NCI-H345 (cell line): ENCODE measurements at places on chromosomes 5 and 9.

DNA sequence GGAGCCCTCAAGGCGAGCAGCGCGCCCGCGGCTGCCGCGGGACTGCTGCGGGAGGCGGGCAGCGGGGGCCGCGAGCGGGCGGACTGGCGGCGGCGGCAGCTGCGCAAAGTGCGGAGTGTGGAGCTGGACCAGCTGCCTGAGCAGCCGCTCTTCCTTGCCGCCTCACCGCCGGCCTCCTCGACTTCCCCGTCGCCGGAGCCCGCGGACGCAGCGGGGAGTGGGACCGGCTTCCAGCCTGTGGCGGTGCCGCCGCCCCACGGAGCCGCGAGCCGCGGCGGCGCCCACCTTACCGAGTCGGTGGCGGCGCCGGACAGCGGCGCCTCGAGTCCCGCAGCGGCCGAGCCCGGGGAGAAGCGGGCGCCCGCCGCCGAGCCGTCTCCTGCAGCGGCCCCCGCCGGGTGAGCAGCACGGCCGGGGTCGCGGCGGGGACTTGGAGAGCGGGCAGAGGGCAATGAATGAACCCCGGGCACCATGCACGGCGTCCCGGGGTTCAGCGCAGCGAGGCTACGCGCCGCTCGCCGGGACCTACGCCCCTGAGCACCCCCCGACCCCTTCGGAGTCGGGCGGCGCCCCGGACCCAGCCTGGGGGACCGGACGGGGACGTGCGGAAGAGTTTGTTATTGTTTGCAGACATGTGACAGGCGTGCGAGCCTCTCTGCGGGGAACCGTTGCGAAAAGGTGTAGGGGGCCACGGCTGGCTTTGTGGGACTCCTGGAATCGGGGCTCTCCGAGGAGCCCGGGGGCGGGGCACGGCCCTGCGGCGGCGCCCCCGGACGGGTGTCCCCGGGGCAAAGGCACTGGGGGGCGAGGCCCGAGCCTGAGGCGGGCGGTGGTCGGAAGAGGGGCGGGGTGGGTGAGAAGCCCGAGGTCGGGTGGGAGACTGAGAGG is 553 bp downstream of the MAP3K1 start:
- peak; percentile 54 for DNase-seq

DNA sequence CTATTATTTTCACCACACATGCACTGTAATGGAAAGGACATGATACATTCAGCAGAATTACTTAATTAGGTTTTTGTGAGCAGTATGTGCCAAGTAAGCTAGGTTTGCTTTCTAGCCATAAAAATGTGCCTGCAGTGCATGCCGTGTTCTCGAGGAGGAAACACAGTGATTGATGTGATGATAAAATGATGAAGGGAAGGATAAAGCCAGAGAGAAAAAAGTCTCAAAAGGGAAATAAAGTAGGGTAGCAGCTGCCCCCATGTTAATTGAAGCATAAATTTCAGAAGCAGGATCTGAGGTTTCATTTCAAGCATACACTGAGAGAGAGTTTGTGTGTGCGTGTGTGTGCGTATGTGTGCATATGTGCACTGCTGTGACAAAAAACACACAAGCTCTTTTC is 714.2 kb upstream of the C9orf72 start:
- DNase-seq, result no peak

DNA sequence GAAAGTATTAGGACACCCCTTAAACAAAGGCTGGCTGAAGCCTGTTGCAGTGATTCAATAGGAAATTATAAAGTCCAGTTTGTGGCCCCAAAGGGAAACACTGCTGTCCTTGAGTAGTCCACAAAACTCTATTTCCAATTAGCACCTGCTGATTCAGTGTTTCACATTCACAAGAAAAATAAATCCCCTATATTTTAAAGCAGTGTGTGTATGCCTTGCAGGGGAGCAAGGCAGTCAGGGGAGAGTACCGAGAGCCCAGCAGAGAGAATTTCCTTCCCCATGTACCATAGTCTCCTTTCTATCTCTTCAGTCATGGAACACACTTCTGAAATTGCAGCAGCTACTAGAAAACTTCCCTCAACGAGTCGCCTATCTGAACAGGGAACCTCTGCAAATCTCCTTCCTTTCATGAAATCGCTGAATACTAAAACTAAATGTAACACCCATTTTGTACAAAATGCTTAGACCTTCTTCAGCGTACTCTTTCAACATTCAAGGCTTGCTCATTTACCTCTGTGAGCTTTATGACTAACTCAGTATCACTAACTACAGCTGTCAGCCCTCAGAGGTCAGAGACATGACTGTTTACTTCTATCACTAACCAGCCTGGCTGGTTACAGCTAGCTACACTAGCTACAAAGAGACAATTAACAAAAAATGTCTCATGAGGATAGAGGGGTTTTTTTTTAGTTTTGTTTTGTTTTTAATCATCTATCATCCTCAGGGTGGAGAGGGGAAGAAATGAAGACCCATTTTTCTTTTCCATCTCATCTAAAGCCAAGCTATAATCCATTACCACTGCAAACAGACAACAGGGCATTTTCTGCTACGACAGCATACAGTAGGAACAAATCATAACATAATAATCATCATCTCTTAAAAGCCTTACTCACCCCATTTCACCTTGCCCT is 188.7 kb downstream of the EBF1 start:
- DNase-seq, result no peak

- no peak for DNase-seq
These were observed 453.3 kb downstream of the GABRG2 start for GRCh38 chr5:162520878-162521277.

DNA sequence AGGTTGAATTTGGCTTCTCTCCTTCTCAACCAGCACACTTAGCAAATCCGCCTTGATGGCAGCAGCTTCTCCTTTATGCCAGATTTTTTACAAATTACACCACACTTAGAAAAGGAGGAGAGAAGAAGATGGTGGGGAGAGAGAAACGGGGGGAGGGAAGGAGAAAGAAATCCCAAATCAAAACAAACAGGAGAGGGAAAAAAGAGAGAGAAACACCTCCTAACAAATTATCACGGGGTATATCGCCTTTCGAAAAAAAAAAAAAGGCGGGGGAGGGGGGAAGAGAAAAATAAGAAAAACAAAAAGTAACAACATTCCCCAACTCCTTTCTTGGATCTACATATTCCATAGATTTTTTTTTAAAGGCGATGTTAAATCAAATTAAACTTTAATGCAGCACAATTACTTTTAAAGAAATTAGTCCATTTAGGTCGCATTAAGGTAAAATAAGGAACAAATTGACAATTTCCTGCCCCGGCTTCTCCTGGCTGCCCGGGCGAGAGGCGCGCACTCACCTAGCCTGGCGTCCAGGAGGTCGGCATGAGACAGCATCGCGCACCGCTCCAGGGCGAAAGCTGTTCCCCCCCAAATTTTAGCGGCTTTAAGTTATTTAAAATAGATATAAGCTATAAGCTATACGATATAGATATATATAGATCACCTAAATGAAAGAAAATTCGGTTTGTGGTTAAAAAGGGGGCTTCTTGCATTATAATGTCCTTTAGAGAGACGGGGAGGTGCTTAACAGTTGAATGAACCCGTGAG is at the start of gene OTP:
Gene OTP (minus strand): TSS at position 716 of the 765 bp plus-strand sequence. CDS start 164 bp downstream, at position 552.
- DNase-seq, result no peak

GRCh38 chr5:171624396-171624795 is 161.2 kb upstream of the SMIM23 start:
- DNase-seq, result no peak

- DNase-seq, result no peak
These were observed 449.7 kb upstream of the MPDZ start for GRCh38 chr9:13728917-13729811.

GRCh38 chr9:93673839-93674334 is 97.5 kb downstream of the PHF2 start:
- DNase-seq, result no peak

- no peak for DNase-seq
These were observed 42.1 kb upstream of the DAB2 start for GRCh38 chr5:39466846-39467245.

DNA sequence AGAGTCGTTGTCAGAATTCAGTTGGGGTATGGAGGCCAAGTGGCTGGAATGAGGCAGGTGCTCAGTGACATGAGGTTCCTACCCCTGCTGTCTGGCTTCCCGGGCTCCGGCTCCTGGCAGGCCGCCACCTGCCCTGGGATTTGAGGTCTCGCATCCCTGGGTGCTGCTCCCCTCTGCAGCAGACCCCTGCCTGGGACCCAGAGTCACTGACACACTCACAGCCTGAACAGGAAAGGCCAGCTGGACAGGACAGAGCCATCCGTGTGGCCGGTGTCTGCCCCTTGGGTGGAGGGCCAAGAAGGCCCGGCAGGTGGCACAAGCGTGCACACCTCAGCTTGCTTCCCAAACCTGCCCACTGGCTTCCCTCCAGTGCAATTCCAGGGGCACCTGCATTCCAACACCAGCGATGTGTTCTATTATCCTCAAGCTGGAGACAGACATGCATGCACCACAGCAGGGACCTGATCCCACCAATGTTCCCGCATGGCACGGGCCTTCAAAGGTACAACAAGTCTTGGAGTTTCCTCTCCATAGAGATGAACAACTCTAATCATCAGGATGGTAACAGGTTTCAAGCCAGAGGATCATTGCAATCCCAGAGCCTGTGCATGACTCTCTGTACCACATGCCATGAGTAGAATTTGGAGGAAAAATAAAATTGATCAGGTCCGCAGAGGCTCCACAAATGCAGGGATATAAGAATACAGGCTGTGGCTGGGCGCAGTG is 45.6 kb upstream of the RNF130 start:
- DNase-seq, result no peak

GRCh38 chr5:62314213-62314830 is 8.3 kb downstream of the KIF2A start:
- no peak for DNase-seq

DNA sequence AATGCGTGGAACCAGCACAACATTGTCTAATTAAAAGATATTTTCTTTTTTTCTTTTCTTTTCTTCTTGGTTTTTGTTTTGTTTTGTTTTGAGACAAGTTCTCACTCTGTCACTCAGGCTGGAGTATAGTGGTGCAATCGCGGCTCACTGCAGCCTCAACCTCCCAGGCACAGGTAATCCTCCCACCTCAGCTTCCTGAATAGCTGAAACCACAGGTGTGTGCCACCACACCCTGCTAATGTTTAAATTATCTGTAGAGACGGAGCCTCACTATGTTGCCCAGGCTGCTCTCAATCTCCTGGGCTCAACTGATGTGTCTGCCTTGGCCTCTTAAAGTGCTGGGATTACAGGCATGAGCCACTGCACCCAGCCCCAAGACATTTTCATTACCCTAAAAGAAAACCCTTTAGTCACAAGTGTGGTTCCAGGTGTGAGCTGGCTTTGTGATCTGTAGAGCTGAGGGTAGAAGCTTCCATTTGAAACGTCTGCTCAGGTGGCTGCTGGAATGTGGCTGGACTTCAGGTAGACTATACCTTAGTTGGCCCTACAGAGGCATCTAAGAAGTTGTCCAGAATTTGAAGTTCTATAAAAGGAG is 19.1 kb upstream of the NEK6 start:
- DNase-seq, result no peak

DNA sequence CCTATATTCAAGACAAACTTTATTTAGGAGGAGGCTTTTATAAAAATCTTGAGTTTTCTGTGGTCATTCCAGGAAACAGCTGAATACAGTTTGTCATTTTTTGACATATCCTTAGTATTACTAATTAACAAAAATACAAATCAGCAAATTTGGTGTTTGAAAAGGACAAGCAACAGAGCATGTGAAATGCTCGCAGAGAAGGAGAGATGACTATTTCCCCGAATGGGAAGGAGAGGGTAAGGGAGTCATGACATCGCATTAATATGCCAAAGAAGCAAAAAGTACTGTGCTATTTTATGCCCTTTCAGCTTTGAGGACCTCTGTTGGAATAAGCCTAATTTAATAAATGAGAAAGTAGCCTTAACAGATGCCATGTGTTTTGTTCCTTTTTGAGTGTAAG is 1.8 kb downstream of the SMIM15 start:
- no peak for DNase-seq

GRCh38 chr9:94655739-94656138 is 16.4 kb upstream of the FBP1 start:
- no peak for DNase-seq

DNA sequence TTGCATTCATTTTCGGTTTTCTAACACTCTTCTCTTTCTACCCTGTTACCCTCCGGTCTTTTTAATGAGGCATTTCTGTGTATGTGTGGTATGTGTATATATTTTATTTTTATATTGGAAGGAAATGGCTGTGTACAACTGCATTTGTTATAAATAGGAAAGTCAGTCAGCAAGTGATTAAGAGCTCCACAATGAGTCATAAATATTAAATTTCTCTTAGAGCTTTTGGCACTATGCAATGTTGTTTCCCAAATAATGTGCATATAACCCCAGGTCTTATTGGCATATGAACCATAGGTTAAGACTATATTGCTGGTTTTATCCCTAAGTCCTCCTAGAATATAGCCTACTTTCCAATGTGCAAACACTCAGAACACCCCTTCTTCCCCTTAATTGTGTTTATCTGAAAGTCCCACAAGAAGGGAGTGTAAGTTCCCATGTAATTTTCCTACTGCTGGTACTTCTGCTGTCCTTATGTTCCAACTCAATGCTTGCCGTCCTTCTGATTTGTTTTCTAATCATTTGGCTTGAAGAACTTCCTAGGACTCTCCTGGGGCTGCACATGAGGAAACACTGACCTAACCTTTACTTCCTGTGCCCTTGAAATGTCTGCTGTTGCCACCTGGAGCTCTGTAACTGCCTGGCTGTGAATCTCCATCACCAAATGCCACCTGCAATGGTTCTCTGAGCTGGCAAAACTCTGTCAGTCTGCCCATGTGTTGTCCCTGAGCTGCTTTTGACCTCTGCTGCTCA is 65.5 kb upstream of the PCSK5 start:
- no peak for DNase-seq

DNA sequence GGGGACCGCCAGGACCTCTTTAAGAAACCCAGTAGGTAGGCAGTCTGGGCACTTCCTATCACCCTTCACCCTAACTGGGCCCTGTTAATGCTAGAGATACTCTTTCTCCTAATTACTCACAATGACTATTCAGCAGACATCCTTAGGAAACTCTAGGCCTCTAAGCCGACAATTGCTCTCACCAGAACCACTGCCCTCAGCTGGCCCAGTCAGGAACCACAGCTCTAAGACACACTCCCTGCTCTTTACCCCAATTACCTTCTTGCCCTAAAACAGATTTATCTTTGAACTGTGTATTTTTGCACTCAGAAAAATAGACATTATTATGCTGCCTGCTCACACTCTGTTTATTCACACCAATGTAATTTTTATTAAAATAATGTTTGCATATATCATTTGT is 432.6 kb upstream of the SLC30A5 start:
- no peak for DNase-seq

- DNase-seq, result no peak
These were observed 17.1 kb upstream of the TOR1B start for GRCh38 chr9:129785866-129786265.
